Sigmoid colon (tissue), 7 donors: ENCODE measurements at places on chromosomes 16 and 17. TPM values are rescaled to one million over a fixed set of nuclear protein-coding genes. Genes with fewer than 3 reads are reported as not detected.

KIF1C gene
- 76.3 TPM for total RNA-seq

CDR2L gene
- 10.0 TPM for total RNA-seq

CDRT4 gene
- 3.8 TPM for total RNA-seq

- no peak for DNase-seq
Observed at GRCh38 chr16:66335704-66336329, 30.7 kb upstream of the CDH5 start.

DNA sequence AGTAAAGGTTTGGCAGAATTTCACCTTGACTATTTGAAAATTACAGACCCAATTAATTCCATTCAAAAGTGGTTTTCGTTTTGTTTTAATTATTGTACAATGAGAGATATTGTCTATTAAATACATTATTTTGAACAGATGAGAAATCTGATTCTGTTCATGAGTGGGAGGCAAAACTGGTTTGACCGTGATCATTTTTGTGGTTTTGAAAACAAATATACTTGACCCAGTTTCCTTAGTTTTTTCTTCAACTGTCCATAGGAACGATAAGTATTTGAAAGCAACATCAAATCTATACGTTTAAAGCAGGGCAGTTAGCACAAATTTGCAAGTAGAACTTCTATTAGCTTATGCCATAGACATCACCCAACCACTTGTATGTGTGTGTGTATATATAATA lies 72.6 kb downstream of the CDK12 start:
- no peak for DNase-seq

- DNase-seq = no peak
Observed at GRCh38 chr16:12951392-12951791, 50.0 kb downstream of the SHISA9 start.

DNA sequence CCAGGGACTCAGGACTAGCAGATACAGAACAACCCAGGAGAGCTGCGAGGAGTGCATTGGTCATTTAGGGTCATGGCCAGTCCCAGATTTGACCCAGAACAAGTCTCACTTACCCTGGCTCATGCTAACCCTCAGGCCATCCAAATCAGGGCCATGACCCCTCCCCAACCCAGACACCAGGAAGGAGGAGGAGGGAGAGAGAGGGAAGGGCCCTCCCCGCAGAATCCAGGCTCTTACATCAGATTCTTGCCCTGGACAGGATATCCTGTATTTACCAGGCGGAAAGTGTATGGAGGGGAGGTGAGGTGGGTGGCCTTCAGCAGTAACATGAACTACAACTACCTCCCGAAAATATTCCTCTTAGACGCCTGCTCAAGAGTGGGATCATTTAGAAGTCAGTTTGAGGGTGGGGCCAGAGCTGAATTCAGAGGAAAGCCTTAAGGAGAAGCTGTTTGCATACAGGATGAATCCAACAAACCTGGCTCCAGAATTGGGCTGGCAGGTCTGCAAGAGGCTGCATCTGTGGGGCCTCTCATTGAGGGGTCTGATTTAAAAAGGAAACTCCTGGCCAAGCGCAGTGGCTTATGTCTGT lies 2.1 kb downstream of the VAT1 start:
- no peak for DNase-seq
